ENCODE measurements at places on chromosomes 11 and 22.

- DNase-seq = no peak
Measured at GRCh38 chr22:41479671-41480396, 10.9 kb downstream of the ACO2 start.

DNA sequence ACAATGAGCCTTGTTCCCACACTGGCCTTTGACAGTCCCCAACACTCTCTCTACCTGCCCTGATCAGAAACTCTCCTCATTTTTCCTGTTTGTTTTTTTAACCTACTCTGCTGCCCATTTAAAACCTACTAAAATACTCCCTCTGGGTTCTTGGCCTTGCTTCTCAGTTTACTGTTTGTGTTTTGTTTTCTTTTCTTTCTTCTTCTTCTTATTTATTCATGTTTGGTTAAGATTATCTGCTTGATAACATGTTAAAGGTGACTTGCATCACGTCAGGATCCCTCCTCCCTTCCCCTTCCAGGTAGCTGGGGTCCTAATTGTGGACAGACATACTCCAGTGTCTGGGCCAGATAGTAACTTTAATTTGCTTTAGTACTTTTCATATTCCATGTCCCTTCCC, 95.0 kb upstream of the KCNA4 start:
- DNase-seq = no peak

DNA sequence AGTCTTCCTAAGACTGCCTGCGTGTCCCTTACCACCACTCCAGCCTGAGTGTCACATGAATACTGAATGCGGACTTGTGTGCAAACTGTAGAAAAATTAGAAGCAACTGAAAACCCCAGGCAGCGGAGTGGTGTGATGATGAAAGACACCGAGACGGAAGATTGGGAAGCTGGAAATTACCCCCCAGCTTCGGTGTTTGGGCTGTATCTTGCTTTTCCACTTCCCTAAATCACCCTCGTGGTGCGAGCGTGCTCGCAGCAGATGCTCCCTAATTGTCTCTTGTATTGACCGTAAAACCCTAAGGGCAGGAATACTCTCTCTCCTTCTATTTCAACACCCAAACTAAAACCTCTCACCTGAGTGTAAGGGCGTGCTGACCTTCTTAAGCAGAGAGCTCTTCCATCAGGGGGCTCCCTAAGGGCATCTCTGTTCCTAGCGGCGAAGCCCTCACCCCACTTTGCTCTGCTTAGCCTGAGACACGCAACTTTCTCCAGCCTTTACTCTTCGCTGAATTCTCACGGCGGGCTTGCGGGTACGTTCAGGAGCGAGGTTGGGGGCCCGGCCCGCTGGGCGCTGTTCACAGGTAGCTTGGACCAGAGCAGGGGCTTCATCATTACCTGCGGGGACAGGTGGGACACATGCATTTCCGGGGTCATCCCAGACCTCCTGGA, 62.4 kb downstream of the CRYBB2 start:
- no peak for DNase-seq

DNA sequence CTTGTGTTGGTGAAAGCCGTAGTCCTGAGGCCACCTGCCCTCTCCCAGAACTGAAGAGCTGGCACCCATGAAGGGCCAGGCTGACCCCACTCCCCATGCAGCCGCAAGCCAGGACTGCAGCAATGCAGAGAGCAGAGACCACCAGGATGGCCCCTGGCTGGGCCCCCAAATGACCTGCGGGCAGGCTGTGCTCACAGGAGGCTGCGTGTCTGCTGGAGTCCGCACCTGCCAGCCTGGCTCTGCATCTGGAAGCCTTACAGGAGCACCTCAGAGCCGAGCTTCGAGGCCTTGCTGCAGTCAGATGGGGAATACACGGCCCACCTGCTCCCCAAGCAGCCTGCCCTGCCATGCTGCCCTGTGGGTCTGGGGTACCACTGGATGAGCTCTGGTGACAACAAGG, 1336.8 kb downstream of the TBC1D22A start:
- DNase-seq = no peak

DNA sequence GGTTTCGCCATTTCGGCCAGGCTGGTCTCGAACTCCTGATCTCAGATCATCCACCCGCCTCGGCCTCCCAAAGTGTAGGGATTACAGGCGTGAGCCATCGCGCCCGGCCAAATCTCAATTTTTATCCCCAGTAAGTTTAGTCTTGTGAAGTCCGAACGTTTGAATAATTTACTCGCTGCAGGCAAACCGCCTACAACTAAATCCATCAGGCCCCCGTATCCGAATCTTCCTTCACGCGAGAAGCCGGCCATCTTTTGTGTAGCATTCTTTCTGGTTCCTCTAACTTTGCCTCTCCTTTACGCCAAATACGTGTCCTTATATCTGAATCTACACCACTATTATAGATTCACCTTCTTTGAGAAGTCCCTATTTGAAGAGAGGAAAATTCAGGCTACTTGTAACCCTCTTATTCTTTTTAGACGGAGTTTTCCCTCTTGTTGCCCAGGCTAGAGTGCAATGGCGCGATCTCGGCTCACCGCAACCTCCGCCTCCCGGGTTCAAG, 581 bp upstream of the EIF3L start:
- DNase-seq = no peak

DNA sequence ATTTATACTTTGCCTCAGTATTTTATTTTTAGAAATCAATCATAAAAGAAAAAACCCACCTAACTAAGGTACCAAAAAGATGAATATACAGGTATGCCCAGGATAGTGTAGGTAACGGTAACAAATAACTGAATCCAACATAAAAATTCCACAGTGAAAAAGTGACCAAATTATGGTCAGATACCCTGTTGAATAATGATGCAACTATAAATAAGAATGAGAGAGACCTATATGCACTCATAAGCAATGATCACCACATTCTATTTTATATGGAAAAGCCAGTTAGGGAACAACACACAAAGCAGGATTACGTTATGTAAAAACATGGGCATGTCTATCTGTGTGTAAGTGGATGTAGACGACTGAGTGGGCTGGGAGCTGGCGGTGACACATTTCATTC, 7.0 kb upstream of the ZNF74 start:
- no peak for DNase-seq

Data from NT2/D1 (cell line).